ENCODE measurements at places on chromosomes 4 and X. TPM values are rescaled to one million over a fixed set of nuclear protein-coding genes. Genes with fewer than 3 reads are reported as not detected.

RTL3 gene
- not detected for total RNA-seq

BCAP31 gene
- total RNA-seq: 233 TPM

TBX22 gene
- not detected for total RNA-seq

IGFBP7 gene
- 661 TPM for total RNA-seq

MAGEA4 gene
- total RNA-seq: not detected

TEX11 gene
- not detected for total RNA-seq

ARMCX4 gene
- total RNA-seq: 13.1 TPM

FAM114A1 gene
- 39.8 TPM for total RNA-seq

RAB33B gene
- 9.8 TPM for total RNA-seq

PLAC1 gene
- not detected for total RNA-seq

ALAS2 gene
- total RNA-seq: 0.78 TPM

TKTL2 gene
- total RNA-seq: not detected

POLR2B gene
- 65.8 TPM for total RNA-seq

IL9R gene
- total RNA-seq: 1.2 TPM

CTAG2 gene
- not detected for total RNA-seq

PTCHD1 gene
- total RNA-seq: 0.20 TPM

KLKB1 gene
- total RNA-seq: 1.5 TPM

CT83 gene
- not detected for total RNA-seq

NAA15 gene
- 38.5 TPM for total RNA-seq

CCNG2 gene
- total RNA-seq: 41.3 TPM

ENPP6 gene
- 0.12 TPM for total RNA-seq

APOOL gene
- 21.4 TPM for total RNA-seq

ZNF185 gene
- total RNA-seq: 16.3 TPM

GLRB gene
- total RNA-seq: 6.5 TPM

FMR1NB gene
- not detected for total RNA-seq

CD40LG gene
- total RNA-seq: 1.6 TPM

SPATA18 gene
- 17.3 TPM for total RNA-seq

PRDM8 gene
- 1.7 TPM for total RNA-seq

TEX13D gene
- total RNA-seq: not detected

SHROOM3 gene
- 73.3 TPM for total RNA-seq

MED14 gene
- total RNA-seq: 35.2 TPM

DGKK gene
- 0.09 TPM for total RNA-seq

Data from upper lobe of right lung (tissue), 1 donor.